ENCODE measurements at places on chromosomes 1 and 21. TPM values are rescaled to one million over a fixed set of nuclear protein-coding genes. Genes with fewer than 3 reads are reported as not detected.

The PDIK1L gene
- 5.9 TPM for total RNA-seq

The LMOD1 gene
- total RNA-seq = 0.07 TPM

The CHAF1B gene
- total RNA-seq = 8.2 TPM

The OR10J1 gene
- total RNA-seq = not detected

The ERVH48-1 gene
- not detected for total RNA-seq

The OVAAL gene
- total RNA-seq = not detected

The DMRTB1 gene
- total RNA-seq = not detected
